B cell (primary cell): ENCODE measurements at places on chromosomes 6 and 20. TPM values are rescaled to one million over a fixed set of nuclear protein-coding genes. Genes with fewer than 3 reads are reported as not detected.

GRCh38 chr6:18395856-18396197 lies 8.7 kb downstream of the RNF144B start:
- no peaks in the 10 kb centered on the region for H3K27me3 ChIP-seq
- peaks cover 30% of the 10 kb centered on the region for H3K4me1 ChIP-seq
- peaks cover 13% of the 10 kb centered on the region for H3K36me3 ChIP-seq
- no peak for DNase-seq
- no peak overlapping the region for H3K27ac ChIP-seq

Gene SYNE1
- polyA plus RNA-seq, result 48.8 and 49.2 TPM in 2 replicates

Gene PGC
- polyA plus RNA-seq, result not detected in 2 replicates

GRCh38 chr20:17892189-17892938 lies 76.2 kb downstream of the SNX5 start:
- H3K4me3 ChIP-seq, result no peak overlapping the region
- H3K36me3 ChIP-seq, result peaks cover 1% of the 10 kb centered on the region
- H3K4me1 ChIP-seq, result peaks cover 23% of the 10 kb centered on the region

- H3K27ac ChIP-seq, result no peak overlapping the region
- H3K27me3 ChIP-seq, result peaks cover 4% of the 10 kb centered on the region
- H3K36me3 ChIP-seq, result no peaks in the 10 kb centered on the region
- H3K4me1 ChIP-seq, result no peaks in the 10 kb centered on the region
- no peak for DNase-seq
Observed at GRCh38 chr6:134007077-134007476, 45.3 kb downstream of the SLC2A12 start.

Gene F13A1
- polyA plus RNA-seq, result 0.43 and 1.7 TPM in 2 replicates

DNA sequence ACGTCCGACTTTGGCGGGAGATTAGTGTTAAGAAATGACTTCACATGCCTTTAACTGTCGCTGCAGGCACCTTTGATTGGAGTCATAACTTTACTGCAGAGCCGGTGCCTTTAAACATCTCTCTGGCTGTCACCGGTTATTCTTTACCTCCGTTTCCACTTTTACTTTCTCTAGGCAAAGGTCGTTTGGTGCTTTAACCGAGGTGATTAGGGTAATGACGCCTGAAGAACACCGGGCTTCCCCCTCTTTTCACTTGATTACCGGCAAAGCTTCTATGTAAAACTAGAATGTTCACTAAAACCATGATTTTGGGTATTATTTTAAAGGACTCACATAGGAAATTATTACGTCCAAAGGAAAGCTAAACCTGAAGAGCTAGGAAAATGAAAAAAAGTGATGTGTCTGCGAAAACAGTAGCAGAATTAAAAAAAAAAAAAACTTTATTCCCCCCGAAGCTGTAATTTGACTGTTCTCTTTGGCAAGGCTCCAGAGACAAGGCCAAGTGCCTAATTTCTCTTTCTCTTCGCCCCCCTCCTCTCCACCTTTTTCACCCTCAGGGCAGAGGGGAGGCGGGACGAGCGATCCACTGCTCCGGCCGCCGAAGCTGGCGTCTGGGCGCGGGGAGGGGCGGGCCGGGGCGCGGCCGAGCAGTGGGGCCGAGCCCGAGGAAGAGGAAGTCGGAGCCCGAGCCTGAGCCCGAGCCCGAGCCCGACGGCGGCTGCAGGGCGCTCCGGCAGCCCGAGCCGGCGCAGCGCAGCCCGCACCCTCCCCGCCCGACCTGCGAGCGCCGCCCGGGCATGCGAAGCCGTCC lies at the start of gene PLEKHG1:
Gene PLEKHG1, plus strand, starts transcription at position 687 of the 811 bp plus-strand sequence. CDS start 133,797 bp downstream, outside the sequence.
- no peaks in the 10 kb centered on the region for H3K36me3 ChIP-seq
- DNase-seq, result peak; percentile 92
- peak within 1 kb of the TSS; percentile 97 for H3K27ac ChIP-seq
- H3K27me3 ChIP-seq, result no peaks in the 10 kb centered on the region

Gene CLVS2
- polyA plus RNA-seq, result not detected in 2 replicates

- H3K36me3 ChIP-seq, result peaks cover 8% of the 10 kb centered on the region
- H3K27ac ChIP-seq, result no peak overlapping the region
- H3K4me1 ChIP-seq, result peaks cover 7% of the 10 kb centered on the region
- no peaks in the 10 kb centered on the region for H3K27me3 ChIP-seq
Observed at GRCh38 chr6:52532457-52532856, 44.4 kb downstream of the TRAM2 start.

Gene MEP1A
- polyA plus RNA-seq, result not detected in 2 replicates

Gene DCDC2
- not detected in 2 replicates for polyA plus RNA-seq

DNA sequence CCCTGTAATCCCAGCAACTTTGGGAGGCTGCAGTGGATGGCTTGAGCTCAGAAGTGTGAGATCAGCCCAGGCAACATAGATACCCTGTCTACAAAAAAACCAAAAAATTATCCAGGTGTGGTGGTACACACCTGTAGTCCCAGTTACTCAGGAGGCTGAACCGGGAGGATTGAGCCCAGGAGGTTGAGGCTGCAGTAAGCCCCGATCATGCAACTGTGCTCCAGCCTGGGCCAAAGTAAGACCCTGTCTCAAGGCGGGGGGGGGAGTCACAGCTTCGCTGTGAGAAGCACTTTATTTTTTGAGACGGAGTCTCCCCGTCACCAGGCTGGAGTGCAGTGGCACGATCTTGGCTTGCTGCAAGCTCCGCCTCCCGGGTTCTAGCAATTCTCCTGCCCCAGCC lies 54.2 kb downstream of the EZR start:
- H3K4me3 ChIP-seq, result no peak overlapping the region
- peaks cover 52% of the 10 kb centered on the region for H3K36me3 ChIP-seq
- no peaks in the 10 kb centered on the region for H3K4me1 ChIP-seq
- H3K27ac ChIP-seq, result no peak overlapping the region

DNA sequence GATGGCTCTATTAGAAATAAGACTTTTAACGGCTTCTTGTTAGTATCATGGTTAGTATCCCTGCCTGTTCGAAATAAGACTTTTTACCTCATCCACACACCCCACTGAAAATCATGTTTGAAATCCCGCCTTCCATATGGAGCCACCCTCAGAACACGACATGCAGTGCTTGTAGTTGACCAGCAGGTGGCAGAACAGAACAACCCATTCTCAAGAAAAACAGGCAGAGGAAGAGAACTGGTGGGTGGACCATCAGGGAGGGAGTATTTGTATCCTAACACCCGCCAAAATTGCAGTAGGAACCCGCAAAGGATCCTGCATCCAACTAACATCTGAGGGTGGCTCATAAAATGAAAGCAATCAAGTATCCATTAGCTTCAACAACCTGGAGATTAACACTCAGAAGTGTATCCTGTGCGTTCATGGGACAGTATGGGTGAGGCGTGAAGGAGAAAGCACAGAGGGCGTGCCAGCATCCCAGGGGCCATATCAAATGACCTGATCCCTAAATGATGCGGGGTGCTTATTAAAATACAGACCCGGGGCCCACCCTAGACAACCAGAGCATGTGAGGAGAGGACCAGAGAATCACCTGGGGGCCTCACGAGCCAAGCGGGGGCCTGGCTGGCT lies 89.6 kb upstream of the NHSL1 start:
- no peak overlapping the region for H3K4me3 ChIP-seq
- H3K27me3 ChIP-seq, result no peaks in the 10 kb centered on the region
- peaks cover 13% of the 10 kb centered on the region for H3K4me1 ChIP-seq
- peak; percentile 76 for DNase-seq
- H3K36me3 ChIP-seq, result no peaks in the 10 kb centered on the region

DNA sequence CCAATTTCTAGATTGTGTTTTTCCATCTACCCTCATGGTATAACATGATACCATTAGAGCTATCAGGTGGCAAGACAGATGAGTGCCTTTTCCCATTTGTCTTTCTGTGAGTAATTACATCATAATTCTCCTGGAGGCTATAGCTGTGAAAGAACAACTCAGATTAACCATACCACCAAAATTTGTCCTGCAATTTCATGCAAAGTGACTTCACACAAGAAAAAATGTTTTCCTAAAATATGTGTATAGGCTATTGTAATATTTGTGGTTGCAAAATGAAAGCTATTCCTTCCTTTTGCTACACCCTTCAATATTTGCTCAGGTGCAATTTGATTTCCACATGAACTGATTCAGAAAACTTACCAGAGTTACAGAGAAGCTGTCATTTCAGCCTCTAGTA lies 547.7 kb upstream of the ID4 start:
- no peak for DNase-seq
- H3K27ac ChIP-seq, result no peak overlapping the region
- H3K4me1 ChIP-seq, result no peaks in the 10 kb centered on the region
- no peaks in the 10 kb centered on the region for H3K36me3 ChIP-seq
- no peak overlapping the region for H3K4me3 ChIP-seq
- H3K27me3 ChIP-seq, result no peaks in the 10 kb centered on the region

Gene TGM2
- 0.27 and 2.4 TPM in 2 replicates for polyA plus RNA-seq

- no peaks in the 10 kb centered on the region for H3K36me3 ChIP-seq
- no peak for DNase-seq
- H3K27me3 ChIP-seq, result no peaks in the 10 kb centered on the region
- H3K4me3 ChIP-seq, result no peak overlapping the region
- H3K27ac ChIP-seq, result no peak overlapping the region
Observed at GRCh38 chr6:20686142-20686541, 151.9 kb downstream of the CDKAL1 start.

DNA sequence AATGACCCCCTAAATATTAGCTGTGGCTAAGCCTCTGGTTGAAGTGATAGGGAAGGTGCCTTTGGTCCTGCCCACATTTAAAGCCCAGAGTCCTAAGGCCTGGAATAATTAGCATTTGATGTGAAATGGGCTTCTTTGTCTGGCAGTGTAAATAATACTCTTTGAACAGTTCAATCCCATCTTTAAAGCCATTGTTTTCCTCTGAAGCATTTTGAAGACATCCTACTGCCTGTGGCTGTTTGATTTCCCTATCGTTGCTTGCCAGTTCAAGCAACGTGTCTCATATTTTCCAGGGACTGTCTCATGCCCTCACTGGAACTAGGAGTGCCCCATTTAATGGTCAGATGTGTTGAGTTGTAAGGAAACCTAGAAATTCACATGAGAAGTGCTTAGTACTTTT lies 89.3 kb upstream of the BTN3A2 start:
- H3K27ac ChIP-seq, result no peak overlapping the region
- peaks cover 5% of the 10 kb centered on the region for H3K36me3 ChIP-seq
- H3K4me3 ChIP-seq, result no peak overlapping the region
- DNase-seq, result no peak
- peaks cover 31% of the 10 kb centered on the region for H3K4me1 ChIP-seq

DNA sequence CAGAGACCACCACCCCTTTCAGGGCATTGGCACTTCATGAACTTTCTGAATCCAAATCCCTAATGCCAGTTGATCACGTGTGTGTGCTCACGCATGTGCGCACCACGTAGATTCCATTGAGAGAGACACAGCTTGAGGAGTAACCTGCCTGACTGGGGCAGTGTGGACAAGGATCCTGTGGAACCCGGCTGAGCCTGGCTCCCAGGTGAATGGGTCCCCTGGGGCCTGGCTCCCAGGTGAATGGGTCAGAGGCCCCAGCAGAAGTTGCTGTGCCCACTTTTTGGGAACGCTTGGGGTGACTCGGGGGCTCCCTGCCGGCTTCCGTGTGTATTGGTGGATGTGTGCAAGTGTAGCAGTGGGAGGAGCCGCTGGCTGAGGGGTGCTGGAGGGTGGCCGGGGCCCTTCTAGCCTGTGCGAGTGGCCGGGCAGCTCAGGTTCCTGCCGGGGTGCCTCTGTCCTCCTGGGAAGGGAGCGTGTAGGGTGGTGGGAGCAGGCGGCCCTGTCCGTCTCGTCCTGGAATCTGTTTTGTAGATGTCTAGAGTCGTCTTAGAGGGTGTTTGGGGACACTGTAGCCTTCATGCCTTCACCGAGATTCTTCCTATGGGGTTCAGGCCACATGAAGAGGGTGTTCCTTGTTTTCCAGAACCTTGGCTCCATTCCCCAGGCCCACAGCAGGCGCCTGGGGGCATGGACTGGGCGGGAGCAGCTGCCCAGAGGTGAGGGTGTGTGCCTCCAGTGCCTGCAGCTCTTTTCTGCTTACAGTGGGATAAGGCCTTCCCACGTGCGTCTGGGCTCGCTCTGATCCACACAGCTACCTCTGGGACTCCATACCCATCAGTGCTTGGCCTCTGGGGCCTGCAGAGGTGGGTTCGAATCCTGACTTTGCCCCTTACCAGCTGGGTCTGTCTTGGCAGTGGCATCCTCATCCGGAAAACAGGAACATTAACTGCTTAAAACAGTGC lies 3.2 kb downstream of the RBM38 start:
- H3K27me3 ChIP-seq, result no peaks in the 10 kb centered on the region
- DNase-seq, result no peak
- H3K4me3 ChIP-seq, result peak overlapping the region; percentile 99
